Cerebellar cortex (tissue), 1 donor: ENCODE measurements at places on chromosomes 6 and 20.

GRCh38 chr6:13947611-13948178 lies 22.9 kb downstream of the RNF182 start:
- DNase-seq = no peak

DNA sequence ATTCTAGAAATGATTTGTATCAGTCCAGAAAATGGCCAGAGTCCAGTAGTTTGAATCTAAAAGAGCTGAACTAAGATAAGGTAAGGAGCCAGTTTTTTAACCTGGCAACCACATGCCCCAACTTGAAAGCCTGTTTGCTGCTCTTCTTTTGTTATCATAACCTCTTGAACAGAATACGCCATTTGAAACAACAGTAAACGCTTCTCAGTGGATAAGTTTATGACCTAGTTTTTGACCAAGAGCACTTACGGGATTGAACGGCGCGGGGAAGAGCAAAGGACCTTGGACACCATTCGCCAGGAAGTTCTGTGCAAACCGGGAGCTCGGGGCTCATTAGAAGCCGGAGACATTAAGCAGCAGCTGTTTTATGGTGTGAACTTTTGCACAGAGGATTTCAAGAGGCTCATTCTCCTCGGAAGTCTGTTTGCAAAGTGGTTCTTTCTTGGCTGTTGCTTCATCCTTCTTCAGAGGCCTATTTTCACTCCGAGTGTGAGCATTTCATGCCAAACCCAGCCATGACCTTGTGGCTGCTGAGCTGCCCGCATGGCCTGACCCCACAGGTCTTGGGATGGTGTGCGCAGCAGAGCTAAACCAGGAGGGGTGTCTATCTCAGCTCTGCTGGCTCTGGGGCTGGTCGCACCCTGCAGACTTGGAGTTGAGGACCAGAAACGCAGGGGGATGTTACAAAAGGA lies 215.1 kb downstream of the SOX4 start:
- DNase-seq = no peak

DNA sequence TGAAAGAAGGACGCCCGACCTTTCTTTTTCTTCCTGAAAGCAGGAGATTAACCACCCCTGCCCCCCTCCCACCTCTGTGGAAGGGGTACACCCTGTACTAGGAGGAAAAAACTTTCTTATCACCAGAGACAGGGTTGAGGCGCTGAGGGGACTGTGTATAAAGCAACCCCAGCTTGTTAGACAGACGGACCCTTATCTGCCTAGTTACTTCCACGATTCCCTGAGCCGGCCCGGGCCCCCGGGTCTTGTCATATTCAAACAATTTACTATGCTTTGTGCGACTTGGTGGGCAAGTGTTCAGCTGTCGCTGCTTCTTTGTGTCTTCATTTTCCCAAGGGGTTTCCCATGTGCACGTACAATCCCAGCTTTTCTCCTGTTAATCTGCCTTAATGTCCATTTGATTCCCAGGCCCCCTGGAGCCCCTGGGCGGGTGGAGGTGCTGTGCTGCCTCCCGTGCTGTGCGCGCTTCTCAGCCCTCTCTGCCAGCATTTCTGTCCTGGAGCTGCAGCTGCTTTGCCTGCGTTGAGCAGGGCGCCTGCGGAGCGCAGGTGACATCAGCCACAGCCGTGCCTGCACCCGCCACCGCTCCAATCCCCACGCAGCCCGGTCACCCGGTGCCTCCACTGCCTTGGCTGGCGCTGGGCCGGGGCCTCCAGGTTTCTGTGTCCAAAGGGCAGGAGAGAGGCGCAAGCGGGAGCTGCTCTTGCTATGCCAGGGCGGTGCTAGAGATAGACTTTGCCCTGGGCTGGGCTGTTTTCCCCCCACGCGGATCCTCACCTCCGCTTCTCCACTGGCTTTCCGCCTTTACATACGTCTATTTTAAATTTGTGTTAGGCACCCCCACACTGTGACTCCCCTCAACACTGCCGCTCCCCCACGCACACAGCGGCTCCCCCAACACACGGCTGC lies 96.2 kb downstream of the TTLL2 start:
- no peak for DNase-seq

DNA sequence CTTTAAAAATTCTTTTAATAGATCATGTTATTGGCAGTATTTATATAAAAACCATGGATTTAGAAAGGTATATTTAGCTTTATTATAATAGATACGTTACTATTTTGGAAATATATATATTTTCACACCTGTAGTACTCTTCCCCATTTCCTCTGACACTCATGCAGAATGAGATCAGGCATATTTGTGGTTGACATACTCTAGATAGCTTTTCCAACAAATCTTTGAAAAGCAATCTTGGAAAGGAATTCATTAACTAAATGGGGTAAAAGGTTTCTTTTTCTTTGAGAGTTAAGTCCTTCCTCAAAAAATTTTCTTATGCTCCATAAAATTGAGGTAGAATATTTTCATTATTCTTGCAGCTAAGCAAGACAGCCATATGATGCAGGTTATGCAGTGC lies 14.5 kb downstream of the ASF1A start:
- no peak for DNase-seq

DNA sequence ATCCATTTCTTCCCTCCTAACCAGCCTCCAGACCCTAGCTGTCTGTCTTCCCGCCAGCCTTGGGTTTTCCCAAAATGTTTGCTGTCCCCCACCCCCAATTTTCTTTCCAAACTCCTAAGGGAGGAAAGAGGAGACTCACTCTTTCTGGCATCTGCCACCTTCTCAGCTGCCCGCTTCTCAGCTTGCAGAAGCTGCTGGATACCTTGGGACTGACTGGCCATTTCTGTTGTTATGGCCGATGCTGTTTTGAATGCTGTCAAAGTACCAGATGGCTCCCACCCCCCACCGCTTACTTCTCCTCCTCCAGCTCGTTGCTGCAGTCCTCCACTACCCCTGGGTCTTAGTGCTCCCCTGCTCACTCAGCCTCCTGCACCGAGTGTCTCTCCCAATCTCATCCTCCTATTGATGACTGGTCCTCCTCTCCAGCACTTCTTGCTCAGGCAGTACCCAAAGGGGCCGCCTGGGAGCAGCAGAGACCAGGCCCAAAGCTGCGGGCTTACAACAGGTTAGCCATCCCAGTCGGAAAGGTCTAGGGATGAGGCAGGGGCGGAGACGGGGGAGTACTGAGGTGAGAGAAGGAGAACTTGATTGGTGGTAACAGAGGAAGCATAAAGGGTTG lies at the start of gene ATP6V1G2:
Gene ATP6V1G2, minus strand, starts transcription at position 270 of the 619 bp plus-strand sequence. Its CDS starts 49 bp downstream, at position 221.
- peak; percentile 99 for DNase-seq

- peak; percentile 82 for DNase-seq
These were observed 97.4 kb upstream of the RNF24 start for GRCh38 chr20:4112481-4113421.

DNA sequence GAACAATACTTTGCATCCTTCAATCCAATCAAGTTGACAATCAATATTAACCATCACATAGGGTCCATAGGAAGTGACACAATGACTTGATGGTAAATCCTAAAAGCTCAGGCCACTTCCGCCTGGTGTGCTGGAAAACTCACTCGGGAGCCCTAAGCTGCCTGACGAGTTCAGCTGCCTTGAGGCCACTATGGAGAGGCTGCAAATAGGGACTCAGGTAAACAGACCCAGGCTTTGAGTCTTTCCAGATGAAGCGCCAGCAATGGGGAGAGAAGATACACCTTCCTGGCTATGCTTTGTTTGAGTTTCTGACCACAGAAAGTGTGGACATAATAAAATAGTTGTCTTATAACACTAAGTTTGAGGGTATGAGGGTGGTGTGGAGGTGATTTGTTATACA lies 112.6 kb downstream of the GPR63 start:
- no peak for DNase-seq

DNA sequence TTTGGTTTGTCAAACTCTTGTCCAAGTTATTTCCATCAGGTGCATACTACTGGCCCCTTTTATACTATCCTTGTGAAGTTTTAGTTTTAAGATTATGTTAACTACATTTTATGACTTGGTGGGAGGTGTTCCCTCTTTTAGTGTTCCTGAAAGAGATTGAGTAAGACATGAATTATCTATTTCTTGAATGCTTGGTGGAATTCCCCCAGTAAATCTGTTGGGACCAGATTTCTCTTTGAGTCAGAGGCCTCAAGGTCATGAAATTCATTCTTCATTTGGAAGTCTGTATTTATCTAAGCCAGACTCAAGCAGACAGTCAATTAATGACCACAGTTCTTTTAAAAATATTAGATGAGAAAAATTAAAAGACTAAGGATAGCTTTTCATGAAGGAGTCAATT lies 81.3 kb downstream of the MOXD1 start:
- DNase-seq = no peak

DNA sequence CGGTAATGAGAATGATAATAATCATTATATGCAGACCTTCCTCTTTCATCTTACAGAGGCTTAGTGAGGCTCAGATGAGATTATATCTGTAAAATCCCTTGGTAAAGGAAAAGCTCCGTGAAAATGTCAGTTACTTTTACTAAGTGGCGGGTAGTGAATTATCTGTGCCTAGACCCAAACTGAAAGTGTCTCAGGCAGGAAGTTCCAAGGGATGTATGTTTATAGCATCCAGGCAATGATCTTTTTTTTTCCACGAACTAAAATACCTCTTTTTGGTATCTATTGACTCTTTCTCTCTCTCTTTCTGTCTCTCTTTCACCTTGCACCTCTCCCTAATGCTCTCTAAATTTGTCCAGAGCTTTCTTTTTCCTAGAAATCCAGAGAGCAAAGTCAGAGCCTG lies 5.0 kb downstream of the TCF21 start:
- no peak for DNase-seq

DNA sequence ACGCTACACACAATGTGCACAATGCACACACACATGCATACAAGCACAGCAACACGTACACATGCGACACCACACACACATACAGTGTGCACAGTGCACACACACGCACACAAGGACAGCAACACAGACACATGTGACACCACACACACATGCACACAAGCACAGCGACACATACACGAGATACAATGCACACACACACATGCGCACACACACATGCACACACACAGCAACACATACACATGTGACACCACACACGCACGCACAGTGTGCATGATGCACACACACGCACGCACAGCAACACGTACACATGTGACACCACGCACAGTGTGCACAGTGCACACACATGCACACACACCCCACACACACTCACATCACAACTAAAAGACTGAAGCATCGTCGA lies 327.3 kb downstream of the THBS2 start:
- DNase-seq = no peak

DNA sequence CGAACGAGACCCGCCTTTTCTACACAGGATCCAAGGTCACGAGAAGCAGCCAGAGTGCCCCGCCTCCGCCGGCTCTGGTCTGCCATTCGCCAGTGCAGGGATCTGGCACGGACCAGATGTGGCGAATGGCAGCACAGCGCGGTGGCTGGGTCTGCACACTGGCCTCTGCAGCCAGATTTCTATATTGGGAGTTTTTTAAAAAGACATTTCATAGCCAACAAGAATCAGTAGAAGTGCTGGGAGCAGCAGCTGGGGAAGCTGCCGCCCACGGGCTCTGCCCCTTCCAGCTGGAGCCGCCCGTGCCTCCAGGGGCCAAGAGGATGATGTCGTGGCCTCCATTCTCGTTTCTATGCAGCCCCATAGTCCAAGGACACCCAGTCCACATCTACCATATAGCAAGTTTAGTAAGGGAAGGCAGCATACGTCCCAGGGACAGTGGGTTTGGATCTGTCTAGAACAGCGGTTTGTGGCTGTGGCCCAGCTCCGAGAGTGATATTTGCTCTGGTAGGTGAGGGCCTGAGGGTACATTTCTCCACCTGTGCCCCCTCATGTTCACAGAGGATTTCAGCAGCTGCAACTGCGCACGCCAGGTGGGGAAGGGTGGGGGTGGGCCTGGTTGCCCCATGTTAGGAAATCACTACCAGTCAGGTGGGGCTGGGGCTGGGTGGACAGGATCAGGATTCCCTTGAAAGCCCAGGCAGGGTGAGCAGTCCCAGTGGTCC lies 333.7 kb downstream of the ZFAND3 start:
- DNase-seq = no peak

GRCh38 chr6:87925373-87926060 lies 122.1 kb upstream of the SPACA1 start:
- peak; percentile 85 for DNase-seq

DNA sequence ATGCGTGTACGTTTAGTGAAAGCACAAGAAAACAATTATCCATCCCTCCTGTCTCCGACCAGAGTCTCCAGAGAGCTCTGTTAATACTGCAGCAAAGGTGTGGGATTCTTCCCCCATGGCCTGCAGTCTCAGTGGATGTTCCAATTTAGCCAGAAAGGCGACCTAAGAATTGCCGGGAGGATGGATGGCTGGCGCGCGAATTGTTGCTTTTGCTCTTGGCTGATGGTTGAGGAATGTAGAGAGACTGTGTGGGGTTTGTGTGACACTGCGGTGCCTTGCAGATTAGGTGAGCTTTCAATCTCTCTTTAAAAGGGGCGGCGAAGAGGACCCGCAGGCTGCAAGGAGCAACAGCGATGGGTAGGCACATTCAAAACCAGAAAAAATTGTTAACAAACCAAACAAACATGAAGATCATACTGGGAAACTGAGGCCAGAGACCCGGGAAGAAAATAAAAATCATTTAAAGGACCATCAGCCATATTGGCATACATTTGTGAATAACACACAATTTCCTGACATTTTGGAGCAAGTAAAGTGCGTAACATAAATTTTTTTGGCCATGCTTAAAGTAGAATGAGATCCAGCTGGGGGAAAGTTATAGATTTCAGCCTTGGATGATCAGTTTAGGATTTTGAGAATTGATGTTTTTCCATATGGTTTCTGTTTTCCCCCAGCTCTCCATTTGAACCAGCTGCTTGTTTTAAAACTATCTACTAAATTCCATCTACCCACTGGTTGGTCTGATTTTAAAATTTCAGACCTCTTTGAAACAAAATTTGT lies 46.3 kb downstream of the GNAS start:
- no peak for DNase-seq

DNA sequence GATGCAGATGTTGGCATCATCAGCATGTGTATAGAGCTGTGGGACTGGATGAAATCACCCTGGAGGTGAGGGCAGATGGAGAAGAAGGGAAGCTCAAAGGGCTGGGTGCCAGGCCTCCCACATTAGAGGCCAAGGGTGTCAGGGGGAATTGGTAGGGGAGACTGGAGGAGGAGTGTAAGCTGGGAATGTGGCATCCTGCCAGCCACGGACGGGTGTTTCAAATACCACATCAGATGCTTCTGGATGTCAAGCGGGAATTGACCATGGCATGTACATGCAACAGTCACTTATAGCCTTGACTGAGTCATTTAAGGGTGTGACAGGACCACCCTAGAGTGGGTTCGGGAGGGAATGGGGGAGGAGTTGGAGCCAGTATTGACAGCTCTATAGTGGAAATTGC lies 9.6 kb downstream of the ERGIC3 start:
- DNase-seq = no peak

DNA sequence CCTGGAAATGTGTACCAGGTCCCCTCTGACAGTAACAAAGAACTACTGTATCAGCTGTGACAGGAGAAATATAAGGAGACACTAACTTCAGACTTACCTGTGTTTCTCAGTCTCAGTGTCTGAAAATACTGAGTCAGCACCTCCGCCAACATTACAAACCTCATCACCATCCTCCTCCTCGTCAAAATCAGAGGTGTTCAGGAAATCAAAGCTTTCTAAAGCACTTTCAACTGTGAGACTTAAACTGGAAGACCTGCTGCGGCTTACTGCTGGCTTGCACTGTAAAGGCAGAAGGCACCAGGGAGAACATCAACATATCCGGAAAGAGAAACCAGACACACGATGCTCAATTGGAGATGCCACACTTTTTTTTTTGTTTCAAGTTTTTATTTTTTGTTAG lies 40.3 kb upstream of the ARMH2 start:
- DNase-seq = no peak

- no peak for DNase-seq
These were observed 720.6 kb downstream of the RFPL4B start for GRCh38 chr6:113067612-113068275.

GRCh38 chr6:2109796-2110195 lies 135.6 kb downstream of the GMDS start:
- no peak for DNase-seq

- DNase-seq = no peak
These were observed 643 bp downstream of the DLGAP4 start for GRCh38 chr20:36306553-36307411.
